ENCODE measurements at places on chromosomes 1 and 21.

GRCh38 chr1:119220991-119221390 is 80.5 kb upstream of the WARS2 start:
- DNase-seq, result no peak

GRCh38 chr1:172323686-172324085 is 96.8 kb upstream of the C1orf105 start:
- no peak for DNase-seq

- no peak for DNase-seq
Measured at GRCh38 chr1:163737261-163737660, 415.5 kb downstream of the NUF2 start.

- no peak for DNase-seq
Measured at GRCh38 chr1:188429386-188429785, 1600.6 kb downstream of the PLA2G4A start.

DNA sequence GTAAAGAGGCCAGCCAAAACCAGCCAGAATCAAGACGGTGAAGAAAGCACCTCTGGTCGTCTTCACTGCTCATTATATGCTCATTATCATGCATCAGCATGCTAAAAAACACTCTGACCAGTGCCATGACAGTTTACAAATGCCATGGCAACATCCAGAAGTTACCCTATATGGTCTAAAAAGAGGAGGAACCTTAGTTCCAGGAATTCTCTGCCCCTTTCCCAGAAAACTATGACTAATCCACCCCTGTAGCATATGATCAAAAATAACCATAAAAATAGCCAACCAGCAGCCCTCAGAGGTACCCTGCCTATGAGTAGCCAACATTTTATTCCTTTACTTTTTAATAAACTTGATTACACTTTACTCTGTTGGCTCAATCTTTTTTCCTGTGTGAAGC is 34.2 kb upstream of the PBX1 start:
- DNase-seq, result no peak

DNA sequence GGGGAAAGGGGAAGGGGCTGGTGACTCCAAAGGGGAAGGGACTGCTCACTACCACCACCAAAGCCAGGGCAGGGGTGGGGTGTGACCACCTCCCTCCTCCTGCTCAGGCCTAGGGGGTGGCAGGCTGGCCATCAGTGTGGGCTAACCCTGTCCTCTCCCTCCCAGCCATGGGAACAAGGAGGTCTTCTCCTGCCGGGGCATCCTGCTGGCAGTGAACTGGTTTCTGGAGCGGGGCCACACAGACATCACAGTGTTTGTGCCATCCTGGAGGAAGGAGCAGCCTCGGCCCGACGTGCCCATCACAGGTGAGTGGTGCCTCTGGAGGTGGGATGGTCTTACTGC is 5.7 kb downstream of the ZC3H12A start:
- no peak for DNase-seq

DNA sequence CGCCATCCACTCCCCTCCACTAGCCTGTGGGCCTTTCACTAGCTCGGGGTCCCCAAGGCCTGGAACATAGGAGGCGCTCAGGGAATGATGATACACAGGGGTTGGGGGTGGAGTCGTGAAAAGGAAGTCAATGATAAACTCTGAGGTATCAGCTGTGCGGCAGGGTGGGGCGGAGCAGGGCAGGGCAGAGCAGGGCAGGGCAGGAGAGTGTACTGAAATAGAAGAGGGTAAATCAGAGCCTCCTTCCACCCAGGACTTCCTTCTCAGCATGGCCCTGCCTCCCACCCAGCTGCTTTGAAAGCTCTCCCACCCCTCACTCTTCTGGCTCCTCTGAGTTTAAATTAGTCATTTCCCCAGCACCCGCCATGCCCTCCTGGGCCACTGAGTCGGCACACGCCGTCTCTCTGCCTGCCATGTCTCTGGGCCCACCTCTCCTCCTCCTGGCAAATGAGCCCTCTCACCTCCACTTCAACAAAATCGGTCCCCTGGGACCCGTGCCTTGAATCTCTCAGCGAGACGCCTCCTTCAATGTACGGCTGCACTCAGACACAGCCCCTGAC is 16.9 kb downstream of the CAPZB start:
- DNase-seq, result no peak

DNA sequence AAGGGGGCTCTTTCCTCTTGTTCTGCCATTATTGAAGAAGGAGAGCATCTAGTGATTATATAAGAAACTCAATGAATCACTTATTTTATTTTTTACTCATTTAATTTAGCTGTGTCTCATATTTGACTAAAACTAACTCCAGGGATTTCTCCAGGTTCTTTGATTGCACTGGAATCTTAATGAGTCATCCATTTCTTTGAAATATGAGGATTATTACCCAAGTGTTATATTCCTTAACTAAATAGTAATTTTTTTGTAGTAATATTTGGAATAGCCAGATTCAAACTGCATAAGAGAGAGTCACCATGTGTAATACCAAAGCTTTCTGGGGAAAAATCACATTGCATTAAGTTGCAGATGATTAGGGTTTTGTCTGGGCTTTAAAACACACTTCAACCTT is 59.5 kb downstream of the NTMT2 start:
- no peak for DNase-seq

DNA sequence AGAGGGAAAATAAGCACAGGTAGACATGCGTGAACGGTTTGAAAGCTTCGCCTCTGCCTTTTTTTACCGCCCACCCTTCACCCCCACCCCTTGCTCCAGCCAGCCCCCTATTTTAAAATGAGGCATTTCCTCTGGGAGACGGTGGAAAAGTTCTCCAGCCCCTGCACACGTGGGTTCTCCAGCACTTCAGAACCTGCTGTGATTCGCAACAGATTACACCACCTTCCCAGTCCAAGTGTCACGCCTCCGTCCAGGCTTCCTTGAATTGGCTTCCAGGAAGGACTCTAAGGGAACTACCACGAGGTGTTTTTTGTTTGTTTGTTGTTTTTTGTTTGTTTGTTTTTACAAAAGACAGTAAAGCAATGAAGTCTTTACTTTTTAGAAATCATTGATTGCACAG is 2.6 kb downstream of the LRRC7 start:
- no peak for DNase-seq

- DNase-seq, result no peak
Measured at GRCh38 chr1:205477759-205478247, 22.0 kb upstream of the BLACAT1 start.

DNA sequence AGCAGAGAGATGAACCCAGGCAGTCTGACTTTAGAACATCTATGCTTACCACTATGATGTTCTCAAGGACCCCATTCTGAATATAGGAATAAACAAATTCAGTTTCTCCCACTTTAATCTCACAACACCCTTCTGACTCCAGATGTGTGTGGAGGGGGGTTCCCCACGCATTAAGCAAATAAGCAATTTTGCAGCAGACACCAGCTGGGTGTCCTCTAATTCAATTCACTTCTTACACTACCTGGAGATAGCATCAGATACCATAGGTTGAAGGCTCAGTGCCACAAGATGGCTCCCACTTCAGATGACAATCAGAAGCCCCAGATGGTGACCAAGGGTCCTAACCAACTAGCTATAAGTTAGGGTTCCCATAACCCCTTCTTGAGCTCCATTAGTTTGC is 30.3 kb upstream of the CEP350 start:
- no peak for DNase-seq

DNA sequence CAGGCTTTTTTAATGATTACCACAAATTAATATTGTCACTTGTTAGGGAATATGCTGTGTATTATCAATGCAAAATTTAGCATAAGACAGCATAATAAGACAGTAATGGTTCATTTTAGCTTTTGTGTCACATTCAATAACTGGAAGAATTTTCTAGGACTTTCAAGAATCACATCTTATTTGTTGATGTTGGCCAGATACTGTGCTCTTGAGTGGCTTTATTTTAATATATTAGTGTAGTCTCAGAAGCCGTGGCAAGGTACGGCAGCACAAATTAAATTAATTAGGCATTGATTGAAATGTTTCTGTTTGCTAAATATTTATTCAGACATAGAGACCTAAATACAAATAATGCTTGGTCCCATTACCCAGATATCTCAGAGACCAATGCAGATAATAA is 10.4 kb downstream of the IFI44L start:
- DNase-seq, result no peak

- DNase-seq, result no peak
Measured at GRCh38 chr1:89994231-89994804, 592 bp upstream of the ZNF326 start.

- no peak for DNase-seq
Measured at GRCh38 chr1:20873311-20873710, 86.2 kb upstream of the HP1BP3 start.

DNA sequence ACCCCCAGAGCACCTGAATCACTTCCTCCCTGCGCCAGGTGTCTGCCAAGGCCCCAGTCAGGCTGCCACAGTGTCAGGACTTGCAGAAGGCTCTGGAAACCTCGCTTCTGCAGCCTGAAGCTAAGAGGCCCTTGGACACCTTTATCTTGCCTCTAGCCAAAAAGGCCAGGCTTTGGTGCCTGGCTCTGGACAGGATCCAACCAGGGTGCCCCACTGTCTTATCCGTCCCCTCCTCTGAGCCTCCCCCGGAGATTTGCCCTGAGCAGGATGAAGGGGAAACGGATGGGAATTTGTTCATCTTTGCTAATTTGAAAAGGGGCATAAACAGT is 12.8 kb upstream of the CLSTN1 start:
- DNase-seq, result no peak

DNA sequence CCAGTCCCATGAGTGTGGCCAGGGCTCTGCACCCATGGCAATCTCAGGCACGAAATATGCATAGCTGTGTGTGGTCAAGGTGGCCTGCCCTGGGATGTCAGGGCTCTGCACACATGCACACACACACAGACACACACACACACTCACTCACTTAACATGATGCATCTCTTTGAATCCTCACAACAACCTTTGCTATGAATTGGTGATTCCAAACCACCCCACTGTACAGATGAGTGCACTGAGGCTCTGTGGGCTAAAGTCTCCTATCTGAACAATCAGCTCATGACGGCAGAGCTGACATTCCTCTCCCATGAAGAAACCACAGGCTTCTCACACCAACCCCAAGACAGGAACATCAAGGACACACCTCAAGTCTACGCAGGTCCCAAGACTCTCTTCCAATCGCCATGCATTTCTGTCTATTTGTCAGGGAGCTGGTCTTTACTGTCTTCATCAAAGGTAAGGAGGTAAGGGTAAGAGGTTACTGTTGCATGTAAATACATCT is 131.6 kb downstream of the ETS2 start:
- no peak for DNase-seq

DNA sequence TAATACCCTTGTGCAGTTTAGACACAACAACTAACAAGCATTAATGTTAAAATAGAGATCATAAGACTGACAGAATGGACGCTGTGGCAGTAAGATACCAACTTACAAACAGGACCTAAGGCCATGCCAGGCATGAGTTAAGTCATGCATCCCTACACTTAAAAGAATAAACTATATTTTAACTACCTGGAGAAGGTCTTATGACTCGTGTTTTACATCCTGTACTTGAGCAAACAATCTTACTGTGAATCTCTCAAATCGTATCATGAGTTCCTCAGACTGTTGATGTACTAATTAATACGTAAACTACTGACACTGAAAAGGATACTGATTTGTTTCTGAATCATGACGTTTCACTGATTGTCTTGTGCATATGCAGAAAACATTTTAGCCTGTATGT is 2.0 kb upstream of the RSPH1 start:
- no peak for DNase-seq

GRCh38 chr1:228664399-228664914 is 70.8 kb upstream of the RHOU start:
- DNase-seq, result peak; percentile 67

GRCh38 chr1:46174448-46175231 is at the start of gene TSPAN1:
TSPAN1 (plus strand) TSS chr1:46175087; CDS start chr1:46181108, 6,021 bp downstream.
- DNase-seq, result no peak

DNA sequence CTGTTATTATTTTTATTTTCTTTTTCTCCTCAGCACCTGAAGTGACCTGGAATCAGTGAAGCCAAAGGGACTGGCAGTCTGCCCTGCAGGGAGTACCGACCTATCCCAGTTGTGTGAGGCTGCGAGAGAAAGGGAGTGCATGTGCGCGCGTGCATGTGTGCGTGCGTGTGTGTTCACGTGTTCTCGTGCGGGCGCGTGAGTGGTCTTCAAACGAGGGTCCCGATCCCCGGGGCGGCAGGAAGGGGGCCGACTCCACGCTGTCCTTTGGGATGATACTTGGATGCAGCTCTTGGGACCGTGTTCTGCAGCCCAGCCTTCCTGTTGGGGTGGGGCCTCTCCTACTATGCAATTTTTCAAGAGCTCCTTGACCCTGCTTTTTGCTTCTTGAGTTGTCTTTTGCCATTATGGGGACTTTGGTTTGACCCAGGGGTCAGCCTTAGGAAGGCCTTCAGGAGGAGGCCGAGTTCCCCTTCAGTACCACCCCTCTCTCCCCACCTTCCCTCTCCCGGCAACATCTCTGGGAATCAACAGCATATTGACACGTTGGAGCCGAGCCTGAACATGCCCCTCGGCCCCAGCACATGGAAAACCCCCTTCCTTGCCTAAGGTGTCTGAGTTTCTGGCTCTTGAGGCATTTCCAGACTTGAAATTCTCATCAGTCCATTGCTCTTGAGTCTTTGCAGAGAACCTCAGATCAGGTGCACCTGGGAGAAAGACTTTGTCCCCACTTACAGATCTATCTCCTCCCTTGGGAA is 123.3 kb downstream of the PRDM2 start:
- no peak for DNase-seq

GRCh38 chr1:119962296-119962968 is 66.1 kb upstream of the ADAM30 start:
- no peak for DNase-seq

GRCh38 chr1:201999625-202000238 is 10.7 kb upstream of the ELF3 start:
- DNase-seq, result no peak

DNA sequence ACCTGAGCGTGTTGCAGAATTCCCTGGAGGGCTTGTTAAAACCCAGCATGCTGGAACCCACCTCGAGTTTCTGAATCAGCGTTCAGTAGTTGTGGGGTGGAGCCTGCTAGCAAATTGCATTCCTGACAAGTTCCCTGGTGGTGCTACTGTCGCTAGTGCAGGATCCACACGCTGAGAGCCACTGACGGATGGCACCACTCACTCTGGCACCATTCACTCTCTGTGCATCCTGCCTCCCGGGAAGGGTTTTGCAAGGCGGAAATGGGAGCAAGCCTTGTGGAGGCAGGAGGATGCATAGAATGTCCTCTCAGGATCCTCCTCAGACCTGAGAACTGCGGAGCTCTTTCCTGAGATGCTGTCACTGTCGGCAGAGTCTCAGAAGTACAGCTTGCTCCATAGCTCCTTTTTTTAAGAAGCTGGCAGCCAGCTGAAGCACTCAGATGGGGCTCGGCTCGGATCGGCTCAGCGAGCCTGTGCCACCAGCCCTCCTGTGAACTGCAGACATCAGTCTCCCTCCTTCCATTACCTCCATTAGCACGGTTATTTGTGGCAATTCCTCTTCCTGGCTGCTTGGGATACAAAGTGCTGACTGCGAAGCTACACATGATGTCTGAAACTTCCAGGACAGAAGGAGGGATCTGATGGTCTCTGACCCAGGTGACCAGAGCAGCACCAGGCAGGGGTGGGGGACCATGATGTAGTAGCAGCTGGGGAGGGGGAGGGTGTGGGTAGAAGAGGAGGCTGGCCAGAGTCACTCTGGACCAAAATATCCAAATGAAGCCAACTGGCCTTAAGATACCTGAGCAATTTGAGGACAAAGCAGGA is 89.6 kb downstream of the C1orf94 start:
- no peak for DNase-seq
